Stimulated activated CD8-positive, alpha-beta memory T cell treated with anti-CD3 and anti-CD28 coated beads, Interleukin-15, amount 100 ng/mL, for 4 hours (primary cell): ENCODE measurements at places on chromosomes 13 and 19.

- no peak for DNase-seq
These were observed 341.4 kb downstream of the PCDH9 start for GRCh38 chr13:66888698-66889097.

- DNase-seq = no peak
These were observed 94.7 kb upstream of the PRR20A start for GRCh38 chr13:57045826-57046546.

DNA sequence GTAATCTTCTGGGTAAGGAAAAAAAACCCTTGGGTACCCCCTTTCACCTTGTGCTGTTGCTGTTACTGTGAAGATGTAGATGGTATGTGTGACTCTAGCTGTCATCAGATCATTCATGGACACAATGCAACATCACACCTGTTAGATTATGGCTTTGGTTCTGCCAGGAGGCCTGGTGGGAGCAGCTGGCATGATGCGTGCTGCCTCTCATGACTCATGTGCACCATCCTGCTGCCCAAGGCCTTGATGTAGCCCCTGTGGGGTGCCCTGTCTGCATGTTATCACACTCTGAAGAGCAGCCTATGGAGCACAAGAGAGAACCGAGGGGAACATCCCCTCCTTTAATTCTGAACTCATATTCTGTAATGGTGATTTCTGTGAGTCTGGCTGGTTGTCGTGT, 57.7 kb upstream of the TEX29 start:
- no peak for DNase-seq

DNA sequence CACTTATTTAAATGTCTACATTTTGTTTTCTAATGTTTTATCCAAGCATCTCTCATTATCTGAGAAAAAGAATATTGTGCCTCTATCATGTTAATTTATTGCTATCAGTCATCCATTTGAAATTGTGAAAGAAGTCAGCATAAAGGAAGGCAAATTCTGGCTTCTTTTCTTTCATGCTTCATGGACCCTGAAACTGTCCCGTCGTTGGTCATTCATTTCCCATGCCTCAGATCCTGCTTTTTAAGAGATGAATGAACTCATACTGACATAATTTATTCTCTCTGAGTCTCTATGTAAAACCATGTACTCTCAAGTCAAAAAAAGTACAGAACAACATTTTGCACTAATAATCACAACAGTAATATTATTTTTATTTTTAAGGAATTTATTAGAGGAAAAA, 2512.0 kb downstream of the PCDH9 start:
- DNase-seq = no peak

DNA sequence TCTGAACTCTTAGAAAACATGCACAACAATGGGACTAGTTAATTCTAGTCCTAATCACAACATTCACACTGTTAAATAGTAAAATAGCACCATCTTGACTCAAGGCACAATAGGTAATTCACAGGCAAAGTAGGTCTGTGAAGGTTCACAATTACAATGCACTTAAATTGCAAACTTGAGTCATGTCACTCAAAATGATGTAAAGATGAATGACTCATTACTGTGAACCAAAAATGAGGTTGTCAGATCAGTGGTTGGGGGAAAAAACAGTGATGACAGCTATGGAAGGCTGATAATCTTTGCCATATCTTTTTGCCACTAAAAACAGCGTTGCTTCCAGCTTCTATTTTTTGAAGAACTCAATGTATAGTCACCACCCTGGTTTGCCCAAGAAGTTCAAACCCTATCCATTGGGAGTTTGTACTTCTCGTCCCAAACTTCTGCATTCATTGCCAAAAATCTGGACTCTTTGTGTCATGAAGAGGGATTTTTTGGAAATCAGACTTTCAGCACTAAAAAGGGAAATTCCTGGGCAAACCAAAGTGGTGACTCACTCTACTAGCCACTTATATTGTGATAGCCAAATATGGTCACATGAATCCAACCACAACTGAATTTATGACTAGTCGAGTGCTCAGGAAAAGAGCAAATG, 200.9 kb upstream of the TMTC4 start:
- no peak for DNase-seq

GRCh38 chr19:55446060-55446459, 3.0 kb upstream of the SHISA7 start:
- DNase-seq = no peak
